ENCODE measurements at places on chromosomes 11 and 22. TPM values are rescaled to one million over a fixed set of nuclear protein-coding genes. Genes with fewer than 3 reads are reported as not detected.

The MRPL49 gene
- 61.1 TPM for polyA plus RNA-seq

GRCh38 chr22:28207281-28208030, 288.4 kb upstream of the PITPNB start:
- DNase-seq: no peak

The PGA3 gene
- polyA plus RNA-seq: not detected

- DNase-seq: no peak
Measured at GRCh38 chr22:41935015-41935351, 8.4 kb upstream of the TNFRSF13C start.

DNA sequence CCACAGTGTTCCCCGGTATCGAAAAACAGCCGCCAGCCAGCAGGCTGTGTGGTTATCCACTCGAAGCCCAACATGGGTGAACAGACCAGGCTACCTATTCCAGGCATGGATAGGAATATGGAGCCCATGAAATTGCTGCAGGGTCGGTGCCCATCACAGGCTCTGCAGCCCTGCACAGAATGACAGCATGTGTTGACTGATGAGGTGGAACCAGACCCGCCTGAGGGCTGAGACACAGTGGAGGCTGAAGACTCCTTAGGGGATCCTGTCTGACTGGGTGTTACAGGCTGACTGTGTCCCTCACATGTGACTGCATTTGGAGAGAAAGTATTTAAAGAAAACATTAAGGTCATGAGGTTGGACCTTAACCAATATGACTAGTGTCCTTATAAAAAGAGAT, 6.2 kb upstream of the YPEL1 start:
- no peak for DNase-seq

DNA sequence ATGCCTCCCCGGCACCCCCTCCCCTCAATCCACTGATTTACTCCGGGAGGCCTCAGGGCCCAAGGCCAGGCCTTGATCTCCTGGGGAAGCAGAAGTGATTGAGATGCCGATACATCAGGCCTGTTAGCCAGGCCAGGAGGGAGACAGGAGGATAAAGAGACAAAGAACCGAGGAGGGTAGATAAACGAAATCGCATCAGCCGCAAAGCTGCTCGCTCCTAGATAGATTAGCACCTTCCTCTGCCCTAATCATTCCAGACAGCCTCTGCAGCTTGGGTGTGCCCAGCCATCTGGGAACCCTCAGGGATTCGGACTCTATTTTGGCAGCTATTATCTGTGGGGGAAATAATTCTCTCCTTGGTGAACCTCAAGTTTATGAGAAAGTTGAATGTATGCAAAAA, 121.2 kb downstream of the ABTB2 start:
- DNase-seq: no peak

DNA sequence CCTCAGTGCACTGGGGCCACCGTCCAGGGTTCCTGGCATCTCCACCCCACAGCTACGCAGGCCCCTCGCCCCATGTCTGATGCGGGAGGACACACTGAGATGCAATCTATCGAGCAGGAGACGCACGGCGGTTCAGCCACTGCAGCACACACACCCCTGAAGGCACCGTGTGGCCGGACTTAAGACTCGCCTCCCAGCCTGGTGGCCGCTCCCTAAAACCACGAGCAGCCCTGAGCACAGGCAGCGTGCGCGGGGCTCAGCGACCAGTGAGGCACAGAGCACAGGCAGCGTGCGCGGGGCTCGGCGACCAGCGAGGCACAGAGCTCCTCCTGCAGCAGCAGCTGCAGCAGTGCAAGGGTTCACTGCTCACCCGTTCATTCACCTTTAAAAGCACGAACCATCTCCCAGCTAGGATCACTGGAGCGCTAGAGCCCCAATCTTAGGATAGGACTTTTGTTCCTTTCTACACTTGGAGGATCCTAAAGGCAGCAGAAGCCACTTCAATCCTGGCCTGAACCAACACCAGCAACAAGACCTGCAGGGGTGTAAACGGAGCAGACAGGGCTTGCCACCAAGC, 31.4 kb downstream of the TOLLIP start:
- no peak for DNase-seq

DNA sequence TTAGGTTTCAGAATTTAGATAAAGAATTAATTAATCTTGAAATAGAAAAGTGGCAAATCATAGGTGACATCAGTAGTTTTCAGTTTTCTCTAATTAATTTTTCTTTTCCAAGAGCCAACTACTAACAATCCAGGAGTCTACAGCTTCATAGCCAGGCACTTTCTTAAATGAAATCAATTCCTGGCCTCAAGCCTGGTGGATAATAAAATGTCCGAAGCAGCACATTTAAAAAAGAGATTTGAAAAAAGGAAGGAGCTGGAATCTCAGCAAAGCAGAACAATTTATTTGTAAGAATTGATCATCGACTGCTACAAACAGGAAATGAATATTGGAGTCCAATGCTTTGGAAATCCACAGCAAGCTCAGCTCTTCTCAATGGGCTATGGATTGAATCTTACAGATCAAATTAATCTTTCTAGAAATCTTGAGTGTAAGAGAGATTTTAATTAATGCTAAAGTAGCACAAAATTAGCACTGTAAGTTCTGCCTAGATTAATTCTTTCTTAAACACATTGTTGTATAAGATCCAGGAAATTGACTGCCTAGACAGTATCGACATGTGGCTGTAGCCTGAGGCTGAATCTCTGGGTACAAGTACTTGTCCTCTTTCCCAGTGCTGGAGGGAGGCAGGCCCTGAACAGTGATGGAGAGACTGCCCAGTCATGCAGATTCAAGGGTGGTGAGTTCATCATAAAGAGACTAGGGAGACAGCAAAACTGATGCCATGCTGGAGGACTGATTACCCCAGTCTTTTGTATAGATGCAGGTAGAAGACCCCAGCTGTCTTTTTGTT, 167.8 kb upstream of the POU2AF2 start:
- DNase-seq: no peak

DNA sequence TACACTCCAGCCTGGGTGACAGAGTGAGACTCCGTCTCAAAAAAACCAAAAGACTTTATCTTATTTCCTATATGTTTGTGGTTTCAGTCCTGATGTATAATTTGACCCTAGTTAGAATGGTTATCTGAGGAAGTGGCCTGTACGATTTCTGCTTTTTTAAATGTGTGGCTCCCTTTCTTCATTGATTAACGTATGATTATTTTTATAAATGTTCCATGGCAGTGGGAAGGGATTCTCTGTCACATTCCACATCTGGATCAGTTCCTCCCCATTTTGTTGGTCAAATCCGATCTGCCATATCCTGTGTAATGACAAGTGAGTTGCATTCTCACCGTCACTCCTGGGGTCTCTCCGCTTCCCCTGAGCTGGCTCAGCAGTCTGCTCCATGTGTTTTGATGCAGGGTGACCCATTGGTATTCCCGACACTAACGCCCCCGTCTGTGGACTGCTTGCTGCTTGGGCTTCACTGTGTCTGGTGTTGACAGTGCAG, 20.3 kb downstream of the NEAT1 start:
- no peak for DNase-seq

GRCh38 chr11:58641341-58641740, 18.9 kb downstream of the CNTF start:
- DNase-seq: no peak

DNA sequence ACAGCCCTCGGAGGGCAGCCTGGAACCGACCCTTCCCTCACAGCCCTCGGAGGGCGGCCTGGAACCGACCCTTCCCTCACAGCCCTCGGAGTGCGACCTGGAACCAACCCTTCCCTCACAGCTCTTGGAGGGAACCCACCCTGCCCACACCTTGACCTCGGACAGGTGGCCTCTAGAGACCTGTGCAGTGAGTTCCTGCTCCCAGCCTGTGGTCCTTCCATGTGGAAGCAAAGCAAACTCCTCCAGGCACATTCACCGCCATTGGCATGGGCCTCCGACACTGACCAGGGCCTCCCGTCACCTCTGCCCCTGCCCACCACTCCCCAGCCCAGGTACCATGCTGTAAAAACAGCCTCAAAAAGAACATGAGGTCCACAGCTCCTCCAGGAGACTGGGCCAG, 272.1 kb downstream of the BRD1 start:
- no peak for DNase-seq

The NRIP3 gene
- polyA plus RNA-seq: 0.95 TPM

The TH gene
- 0.66 TPM for polyA plus RNA-seq
